Activated CD8-positive, alpha-beta memory T cell treated with anti-CD3 and anti-CD28 coated beads for 24 hours (primary cell): ENCODE measurements at places on chromosomes 3 and 15.

GRCh38 chr15:80777826-80778620 lies 1.1 kb upstream of the CEMIP start:
- no peak for DNase-seq

DNA sequence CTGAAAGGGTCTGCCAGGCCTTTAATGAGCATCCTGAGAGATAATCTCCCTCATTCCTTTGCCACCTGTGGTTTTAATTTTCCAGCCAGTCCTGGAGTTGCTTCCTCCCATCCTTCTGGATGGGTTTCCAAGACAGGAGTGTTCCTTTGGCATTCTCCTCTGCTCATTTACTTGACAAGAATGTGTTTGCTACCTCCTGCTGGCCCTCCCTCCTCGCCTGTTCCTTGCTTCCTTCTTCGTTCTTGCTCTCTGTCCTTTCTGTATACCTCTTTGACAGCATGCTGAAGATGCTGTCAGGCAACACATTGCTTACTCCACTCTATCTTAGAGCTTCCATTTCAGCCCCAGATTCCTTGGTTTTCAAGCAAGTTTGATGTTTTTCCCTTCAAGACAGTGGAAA lies 46.0 kb downstream of the ERC2 start:
- no peak for DNase-seq

GRCh38 chr3:73426606-73427005 lies 198.1 kb downstream of the PDZRN3 start:
- DNase-seq, result no peak

- no peak for DNase-seq
These were observed 70.0 kb upstream of the HEG1 start for GRCh38 chr3:125125821-125126245.

DNA sequence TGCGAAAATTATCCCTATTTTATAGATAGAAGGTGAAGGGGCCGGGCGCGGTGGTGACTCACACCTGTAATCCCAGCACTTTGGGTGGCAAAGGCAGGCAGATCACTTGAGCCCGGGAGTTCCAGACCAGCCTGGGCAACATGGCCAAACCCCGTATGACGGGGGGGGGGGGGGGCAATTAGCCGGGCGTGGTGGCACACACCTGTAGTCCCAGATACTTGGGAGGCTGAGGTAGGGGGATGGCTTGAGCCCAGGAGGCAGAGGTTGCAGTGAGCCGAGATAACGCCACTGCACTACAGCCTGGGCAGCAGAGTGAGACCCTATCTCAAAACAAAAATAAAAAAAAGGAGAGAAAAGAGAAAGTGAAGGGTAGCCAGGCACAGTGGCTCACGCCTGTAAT lies 1.4 kb downstream of the AAGAB start:
- DNase-seq, result no peak

DNA sequence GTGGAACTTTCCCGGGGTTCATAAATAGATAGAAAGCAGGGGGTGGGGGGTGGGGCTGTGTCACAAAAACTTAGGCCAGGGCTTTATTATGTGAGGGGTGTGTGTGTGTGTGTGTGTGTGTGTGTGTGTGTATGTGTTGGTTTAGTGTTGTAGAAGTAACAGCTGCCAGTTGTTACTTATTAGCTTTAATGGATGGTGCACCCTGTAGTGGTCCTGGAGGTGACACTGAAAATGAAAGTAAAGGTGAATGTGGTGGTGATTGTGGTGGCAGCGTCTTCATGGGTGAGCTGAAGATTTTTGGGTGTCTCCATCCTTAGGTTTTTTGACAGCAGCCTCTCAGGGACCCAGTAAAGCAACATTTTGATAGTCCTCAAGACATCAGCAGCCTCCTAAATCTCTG lies 449.9 kb downstream of the PDCD6IP start:
- DNase-seq, result no peak

DNA sequence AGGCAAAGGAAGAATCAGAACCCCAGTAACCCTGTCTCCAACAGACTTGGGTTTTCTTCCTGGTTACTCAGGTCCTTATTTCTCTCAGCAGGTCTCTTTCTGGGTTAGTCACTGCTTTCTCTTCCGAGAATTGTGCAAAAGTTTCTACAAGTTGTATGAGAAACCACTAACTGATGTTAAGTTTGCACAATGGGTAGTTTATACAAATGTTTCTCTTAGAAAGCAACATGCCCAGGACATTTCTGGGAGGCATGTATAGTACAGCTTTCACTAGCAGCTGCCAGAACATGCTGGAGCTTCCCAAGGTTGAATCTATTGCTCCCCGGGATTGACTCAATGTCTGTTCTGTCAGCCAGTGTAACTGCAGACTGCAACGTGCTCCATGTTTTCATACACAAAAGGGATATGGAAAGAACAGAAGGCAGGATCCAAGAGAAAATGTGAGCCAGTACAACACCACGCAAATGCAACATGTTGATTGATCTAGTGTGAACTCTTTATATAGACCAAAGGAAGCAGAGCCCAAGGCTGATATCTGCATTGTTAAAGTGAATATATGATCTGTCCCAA lies 887.8 kb downstream of the MCTP2 start:
- DNase-seq, result no peak

DNA sequence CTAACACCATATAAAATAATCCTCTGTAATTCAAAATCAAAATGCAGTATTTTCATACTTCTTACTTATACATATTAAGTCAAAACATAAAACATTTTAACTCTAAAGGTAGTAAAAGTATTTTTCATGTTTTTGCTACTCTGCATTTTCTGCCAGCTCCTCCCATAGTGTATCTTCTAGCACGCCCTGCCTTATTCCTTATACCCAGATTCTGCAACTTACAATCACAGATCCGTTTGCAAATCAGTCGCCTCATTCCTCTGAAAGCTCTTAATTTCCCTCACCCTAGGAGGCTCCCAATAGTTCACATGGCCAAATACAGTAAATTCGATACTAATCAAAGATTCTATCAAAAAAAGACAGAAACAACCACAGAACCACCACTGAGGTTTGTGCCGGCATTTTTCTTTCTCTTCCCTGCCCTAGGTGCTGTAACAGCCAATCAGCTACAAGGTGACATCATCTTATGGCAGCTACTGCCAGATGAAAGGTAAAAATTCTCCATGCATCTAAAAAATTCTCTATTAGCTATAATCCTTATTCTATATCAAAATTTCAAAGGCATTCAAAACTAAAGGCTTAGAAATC lies 72.9 kb downstream of the CLASP2 start:
- DNase-seq, result no peak

GRCh38 chr15:56205061-56205876 lies 38.4 kb downstream of the RFX7 start:
- no peak for DNase-seq

- DNase-seq, result no peak
These were observed 91.8 kb downstream of the DNAJB8 start for GRCh38 chr3:128374746-128375445.

DNA sequence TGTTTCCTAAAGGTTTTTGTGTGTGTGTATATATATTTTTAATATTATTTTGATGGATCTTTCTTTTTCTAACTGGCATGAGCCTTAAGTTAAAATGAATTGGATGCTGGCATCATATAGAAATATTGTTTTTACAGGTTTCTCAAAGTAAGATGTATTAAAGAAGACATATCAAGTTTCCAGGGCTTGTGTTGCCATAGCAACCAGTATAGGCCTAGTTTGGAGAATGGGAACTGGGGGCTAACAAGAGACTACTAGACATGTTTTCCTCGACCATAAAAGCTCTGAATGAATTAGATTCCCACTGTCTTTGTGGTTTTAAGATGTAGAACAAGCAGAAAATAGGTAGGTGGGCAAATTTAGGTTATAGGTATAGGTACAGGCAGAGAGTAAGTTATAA lies 771.4 kb downstream of the TUSC7 start:
- DNase-seq, result no peak

GRCh38 chr15:77446840-77447390 lies 26.2 kb downstream of the HMG20A start:
- DNase-seq, result no peak

DNA sequence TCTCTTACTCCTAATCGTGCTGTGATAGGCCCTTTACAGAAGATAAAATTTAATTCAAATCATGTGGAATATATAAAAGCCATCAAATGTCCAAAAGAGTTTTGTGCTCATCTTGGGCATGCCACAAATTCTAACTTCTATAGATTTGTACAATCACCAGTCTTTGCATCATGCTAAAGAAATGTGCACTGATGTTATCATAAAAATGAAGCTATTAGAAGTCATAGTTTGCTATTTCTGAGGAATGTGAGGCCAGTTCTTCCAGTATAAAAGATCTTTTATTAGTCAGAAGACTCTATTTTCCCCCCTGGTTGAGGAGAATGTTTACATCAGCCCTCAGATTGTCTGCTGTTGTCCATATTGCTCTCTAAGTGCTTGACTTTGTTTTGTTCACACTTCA lies 2.1 kb upstream of the ANXA2 start:
- DNase-seq, result no peak

DNA sequence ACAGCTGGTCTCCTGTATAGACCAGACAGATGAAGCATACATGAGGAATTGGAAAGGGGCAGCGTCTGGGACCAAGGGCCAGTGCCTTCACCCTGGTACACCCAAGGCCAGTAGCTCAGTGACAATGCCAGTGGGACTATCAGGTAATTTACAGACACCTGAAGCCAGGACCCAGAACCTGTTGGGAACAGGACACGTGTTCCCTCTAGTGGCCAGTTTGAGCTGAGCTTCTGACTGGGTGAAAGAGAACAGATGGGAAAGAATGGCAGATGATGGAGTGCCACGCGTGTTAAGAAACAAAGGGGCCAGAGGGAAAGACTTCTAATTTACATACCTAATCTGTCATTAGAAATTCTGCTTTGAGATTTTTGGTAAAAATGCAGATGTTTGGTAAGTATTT lies 5.1 kb upstream of the SLC25A38 start:
- DNase-seq, result peak; percentile 73

GRCh38 chr3:138300647-138301046 lies 29.0 kb downstream of the NME9 start:
- DNase-seq, result no peak

GRCh38 chr3:4752201-4753072 lies 226.8 kb upstream of the BHLHE40 start:
- no peak for DNase-seq

DNA sequence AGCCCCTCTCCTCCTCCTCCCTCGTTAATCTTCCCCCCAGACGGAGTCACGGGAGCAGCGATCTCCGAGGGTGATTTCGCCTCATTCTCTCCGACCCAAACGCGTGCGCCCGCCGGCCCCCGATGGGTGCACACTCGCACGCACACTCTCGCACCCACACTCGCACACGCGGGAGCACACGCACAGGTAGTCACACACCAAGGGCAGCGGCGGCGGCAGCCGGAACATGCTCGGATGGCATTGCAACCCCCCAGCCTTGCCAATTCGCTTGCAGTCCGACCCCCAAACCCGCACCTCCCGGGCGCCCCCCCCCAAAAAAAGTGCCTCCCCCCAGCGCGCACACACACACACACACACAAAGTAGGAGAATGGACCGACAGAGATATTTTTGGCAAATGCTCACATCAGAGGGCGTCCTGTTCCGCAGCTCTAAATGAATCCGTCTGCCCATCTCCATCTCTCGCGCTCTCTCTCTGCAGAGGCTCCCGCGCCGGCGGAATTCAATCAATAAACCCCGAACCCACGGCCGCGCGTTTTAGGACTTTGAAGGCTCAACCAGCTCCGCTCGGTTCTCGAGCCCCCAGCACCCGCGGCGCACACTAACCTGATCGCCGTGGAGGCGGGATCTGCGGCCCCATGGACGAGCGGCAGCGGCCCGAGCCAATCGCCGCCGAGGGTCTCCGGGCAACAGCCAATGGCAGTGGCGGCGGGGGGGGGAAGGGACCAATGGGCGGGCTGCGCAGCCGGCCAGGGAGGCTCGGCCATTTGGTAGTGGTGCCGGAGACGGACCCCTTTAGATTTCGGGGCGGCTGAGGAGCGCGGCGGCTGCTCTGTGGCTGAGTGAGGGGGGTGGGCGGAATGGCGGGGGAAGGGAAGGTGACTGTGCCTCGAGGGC lies at the start of gene ANP32A:
TSS of gene ANP32A (minus strand) at position 601 of the 895 bp plus-strand sequence. CDS start at position 457, 144 bp downstream.
- peak; percentile 100 for DNase-seq

- DNase-seq, result no peak
These were observed 53.7 kb downstream of the ZIC1 start for GRCh38 chr3:147462856-147463255.

DNA sequence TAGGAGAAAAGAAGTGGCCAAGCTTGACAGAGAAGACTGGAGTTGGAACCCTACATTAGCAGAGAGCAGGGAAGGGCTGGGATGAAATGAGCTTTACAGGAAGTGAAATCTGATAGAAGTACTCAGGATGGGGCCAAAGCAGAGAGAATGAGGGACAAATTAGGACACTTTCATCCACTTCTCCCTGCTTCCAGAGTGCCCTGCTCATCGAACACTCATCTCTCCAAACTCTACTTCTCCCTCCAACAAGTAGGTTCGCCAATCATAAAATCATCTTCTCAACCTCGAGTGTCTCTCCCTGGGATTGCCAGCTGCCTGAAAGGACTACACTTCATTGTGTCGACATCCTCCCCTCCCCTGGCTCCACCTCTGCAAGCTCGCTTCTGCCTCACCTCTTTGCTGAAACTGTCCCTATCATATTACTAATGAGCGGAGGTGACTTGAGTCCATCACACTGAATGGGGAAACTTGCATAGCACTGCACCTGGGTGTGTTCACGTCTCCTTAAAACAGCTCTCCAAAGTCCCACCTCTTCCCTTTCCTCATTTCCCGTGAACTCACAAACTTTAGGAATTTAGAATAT lies 365.8 kb downstream of the FOXP1 start:
- DNase-seq, result no peak

DNA sequence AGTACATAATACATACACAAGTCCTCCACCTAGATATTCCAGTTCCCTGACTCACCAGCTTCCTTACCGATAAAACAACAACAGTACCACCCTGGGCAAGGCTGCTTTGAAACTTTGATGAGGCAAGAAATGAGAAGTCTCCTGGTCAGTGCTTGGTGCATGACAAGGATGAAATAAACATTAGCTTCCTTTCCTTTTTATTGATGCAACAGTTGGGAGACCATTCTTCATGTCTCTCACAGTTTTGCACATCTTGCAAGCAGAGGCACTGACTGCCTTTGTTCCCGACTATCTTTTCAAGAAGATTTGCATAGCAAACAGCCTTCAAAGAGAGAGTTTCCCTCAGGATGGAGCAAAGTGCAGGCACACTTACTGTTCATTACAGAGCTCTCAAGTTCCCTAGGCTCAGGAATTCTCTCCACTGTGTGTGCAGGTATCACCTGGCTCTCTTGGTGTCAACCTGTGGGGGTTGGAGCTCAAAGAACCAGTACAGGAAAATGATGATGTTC lies 65.2 kb downstream of the MYLK start:
- DNase-seq, result no peak
